Spinal cord (tissue), 10 donors: ENCODE measurements at places on chromosomes 12 and 14. TPM values are rescaled to one million over a fixed set of nuclear protein-coding genes. Genes with fewer than 3 reads are reported as not detected.

AGAP2 gene
- total RNA-seq, result 13.0 TPM

DNA sequence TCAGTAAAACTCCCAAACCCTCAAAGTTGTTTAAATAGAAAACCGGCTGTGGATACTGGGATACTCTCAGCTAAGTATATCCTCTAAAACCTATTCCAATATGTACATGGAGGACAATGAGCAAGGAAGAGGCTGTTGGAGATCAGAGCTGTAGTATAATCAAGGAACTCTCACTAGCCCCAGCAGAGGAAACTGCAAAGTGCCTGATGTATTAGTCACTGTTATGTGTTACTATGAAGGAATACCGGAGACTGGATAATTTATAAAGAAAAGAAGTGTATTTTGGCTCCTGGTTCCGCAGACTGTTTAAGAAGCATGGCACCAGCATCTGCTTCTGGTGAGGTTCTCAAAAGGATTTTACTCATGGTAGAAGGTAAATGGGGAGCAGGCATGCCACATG is 65.6 kb upstream of the RPL10L start:
- H3K27me3 ChIP-seq, result no peaks in the 10 kb centered on the region
- no peaks in the 10 kb centered on the region for H3K4me1 ChIP-seq
- no peak overlapping the region for H3K27ac ChIP-seq
- H3K36me3 ChIP-seq, result no peaks in the 10 kb centered on the region

LTB4R2 gene
- 3.6 TPM for total RNA-seq

SLC10A1 gene
- not detected for total RNA-seq

ZDHHC22 gene
- total RNA-seq, result 11.5 TPM

GRCh38 chr14:92513966-92514843 is 624 bp downstream of the RIN3 start:
- DNase-seq, result peak; percentile 21
- peaks cover 31% of the 10 kb centered on the region for H3K27me3 ChIP-seq
- no peak overlapping the region for H3K27ac ChIP-seq
- H3K4me3 ChIP-seq, result peak overlapping the region; percentile 38
- H3K4me1 ChIP-seq, result peaks cover 17% of the 10 kb centered on the region

GRCh38 chr12:25993901-25994651 is 35.6 kb downstream of the RASSF8 start:
- peaks cover 3% of the 10 kb centered on the region for H3K4me1 ChIP-seq
- DNase-seq, result peak; percentile 64
- H3K27ac ChIP-seq, result peak overlapping the region; percentile 57
- no peaks in the 10 kb centered on the region for H3K27me3 ChIP-seq
- no peak overlapping the region for H3K4me3 ChIP-seq

MARS1 gene
- 115 TPM for total RNA-seq

TAS2R7 gene
- not detected for total RNA-seq

NOXRED1 gene
- total RNA-seq, result 0.61 TPM

- no peak overlapping the region for H3K27ac ChIP-seq
- H3K36me3 ChIP-seq, result no peaks in the 10 kb centered on the region
- peaks cover 23% of the 10 kb centered on the region for H3K4me1 ChIP-seq
- no peaks in the 10 kb centered on the region for H3K27me3 ChIP-seq
Observed at GRCh38 chr12:10369557-10370415, 20.1 kb downstream of the KLRK1 start.

DNA sequence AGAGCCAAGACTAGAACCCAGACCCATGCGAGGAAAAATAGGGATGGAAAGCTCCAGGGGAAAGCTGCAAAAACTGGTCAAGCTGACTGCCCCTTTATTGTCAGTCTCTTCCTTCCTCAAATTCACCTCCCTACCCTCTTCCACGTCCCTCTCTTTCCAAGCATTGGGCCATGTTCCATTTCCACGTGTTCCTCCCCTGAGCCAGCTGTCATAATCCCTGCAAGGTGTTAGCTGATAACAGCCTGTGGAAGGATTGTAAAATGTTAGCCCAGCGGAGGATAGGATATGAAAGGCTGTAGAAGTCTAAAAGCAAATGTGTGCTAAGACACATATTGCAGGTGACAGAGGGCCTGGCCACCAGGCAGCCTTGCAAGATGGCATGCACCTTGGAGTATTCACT is 88.0 kb upstream of the MAX start:
- H3K4me1 ChIP-seq, result no peaks in the 10 kb centered on the region
- H3K36me3 ChIP-seq, result no peaks in the 10 kb centered on the region
- H3K27ac ChIP-seq, result no peak overlapping the region
- no peaks in the 10 kb centered on the region for H3K27me3 ChIP-seq

GRCh38 chr14:36582011-36582873 is at the start of gene NKX2-8:
TSS of gene NKX2-8 (minus strand) at chr14:36582614. CDS start at chr14:36582389, 225 bp downstream.
- H3K27ac ChIP-seq, result no peak within 1 kb of the TSS
- H3K36me3 ChIP-seq, result no peaks in the 10 kb centered on the region
- peak within 1 kb of the TSS; percentile 24 for H3K4me3 ChIP-seq
- DNase-seq, result no peak
- H3K27me3 ChIP-seq, result peaks cover 91% of the 10 kb centered on the region
- peaks cover 46% of the 10 kb centered on the region for H3K4me1 ChIP-seq

DNA sequence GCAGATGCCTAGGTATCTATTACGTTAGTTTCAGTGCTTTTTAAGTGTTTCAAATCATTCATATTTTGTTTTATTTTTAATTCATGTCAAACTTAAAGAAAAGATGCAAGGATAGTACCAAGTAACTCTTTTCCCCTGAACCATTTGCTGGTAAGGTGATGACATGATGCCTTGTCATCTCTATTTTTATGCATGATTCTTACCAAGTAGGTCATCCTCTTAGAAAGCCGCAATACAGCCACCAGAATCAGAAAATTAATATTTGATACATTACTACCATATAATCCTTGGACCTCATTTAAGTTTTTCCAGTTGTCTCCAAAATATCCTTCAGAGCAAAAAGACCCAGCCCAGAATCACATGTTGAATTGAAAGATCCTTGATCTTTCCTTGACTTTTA is 22.3 kb downstream of the ATP5MC2 start:
- no peak for DNase-seq
- H3K4me3 ChIP-seq, result no peak overlapping the region
- H3K27ac ChIP-seq, result no peak overlapping the region
- no peaks in the 10 kb centered on the region for H3K36me3 ChIP-seq

IKZF4 gene
- 3.4 TPM for total RNA-seq

KIF26A gene
- total RNA-seq, result 15.5 TPM

DNA sequence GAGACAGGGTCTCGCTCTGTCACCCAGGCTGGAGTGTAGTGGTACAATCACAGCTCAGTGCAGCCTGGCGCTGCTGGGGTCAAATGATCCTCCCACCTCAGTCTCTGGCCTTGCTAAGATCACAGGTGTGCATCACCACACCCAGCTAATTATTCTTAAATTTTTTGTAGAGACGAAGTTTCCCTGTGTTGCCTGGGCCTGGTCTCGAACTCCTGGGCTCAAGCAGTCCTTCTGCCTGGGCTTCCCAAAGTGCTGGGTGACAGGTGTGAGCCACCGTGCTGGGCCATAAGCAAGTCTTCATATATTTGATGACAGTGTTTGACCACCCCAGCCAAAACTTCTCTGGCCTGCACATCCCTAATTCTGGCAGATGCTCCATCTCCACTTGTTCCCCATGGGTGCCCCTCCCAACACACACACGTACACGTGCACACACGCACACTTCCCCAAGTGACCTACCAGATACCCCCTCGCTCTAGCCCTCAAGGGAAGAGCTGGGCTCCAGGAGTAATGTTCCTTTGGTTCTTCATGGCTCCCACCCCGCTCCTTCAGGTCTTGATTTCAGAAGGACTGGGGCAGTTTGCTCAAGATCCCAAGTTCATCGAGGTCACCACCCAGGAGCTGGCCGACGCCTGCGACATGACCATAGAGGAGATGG is 104.3 kb upstream of the FKBP4 start:
- H3K4me1 ChIP-seq, result peaks cover 11% of the 10 kb centered on the region
- peak overlapping the region; percentile 36 for H3K4me3 ChIP-seq
- H3K27ac ChIP-seq, result no peak overlapping the region
- peaks cover 40% of the 10 kb centered on the region for H3K36me3 ChIP-seq
- no peak for DNase-seq
- H3K27me3 ChIP-seq, result peaks cover 4% of the 10 kb centered on the region

JPH4 gene
- total RNA-seq, result 23.7 TPM

- no peaks in the 10 kb centered on the region for H3K27me3 ChIP-seq
- no peak overlapping the region for H3K4me3 ChIP-seq
- no peaks in the 10 kb centered on the region for H3K4me1 ChIP-seq
- DNase-seq, result peak; percentile 83
- no peak overlapping the region for H3K27ac ChIP-seq
Observed at GRCh38 chr12:126874427-126875026, 1392.4 kb upstream of the TMEM132C start.
